ENCODE measurements at places on chromosomes 1 and 21.

- no peak for DNase-seq
Measured at GRCh38 chr1:37159102-37159501, 124.8 kb upstream of the GRIK3 start.

GRCh38 chr21:45601551-45601950 is 42.0 kb upstream of the PCBP3 start:
- no peak for DNase-seq

- peak; percentile 62 for DNase-seq
Measured at GRCh38 chr1:81305997-81306452, 494.7 kb upstream of the ADGRL2 start.

DNA sequence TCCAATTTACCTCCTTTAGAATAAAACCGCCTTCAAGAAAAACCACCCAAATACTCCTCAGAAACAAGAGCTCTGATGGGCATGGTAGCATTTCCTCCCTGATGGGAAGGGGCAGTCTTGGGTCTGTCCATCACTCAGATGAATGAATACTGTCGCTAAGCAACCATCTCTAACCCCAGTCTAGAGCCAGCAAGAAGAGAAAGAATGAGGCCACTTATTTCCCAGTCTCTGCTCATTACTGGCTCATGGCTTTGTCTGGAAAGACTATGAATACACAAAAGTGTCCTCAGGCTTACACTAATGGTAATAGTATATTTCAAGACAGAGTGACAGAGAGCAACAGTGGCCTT is 51.0 kb upstream of the F3 start:
- DNase-seq = no peak

DNA sequence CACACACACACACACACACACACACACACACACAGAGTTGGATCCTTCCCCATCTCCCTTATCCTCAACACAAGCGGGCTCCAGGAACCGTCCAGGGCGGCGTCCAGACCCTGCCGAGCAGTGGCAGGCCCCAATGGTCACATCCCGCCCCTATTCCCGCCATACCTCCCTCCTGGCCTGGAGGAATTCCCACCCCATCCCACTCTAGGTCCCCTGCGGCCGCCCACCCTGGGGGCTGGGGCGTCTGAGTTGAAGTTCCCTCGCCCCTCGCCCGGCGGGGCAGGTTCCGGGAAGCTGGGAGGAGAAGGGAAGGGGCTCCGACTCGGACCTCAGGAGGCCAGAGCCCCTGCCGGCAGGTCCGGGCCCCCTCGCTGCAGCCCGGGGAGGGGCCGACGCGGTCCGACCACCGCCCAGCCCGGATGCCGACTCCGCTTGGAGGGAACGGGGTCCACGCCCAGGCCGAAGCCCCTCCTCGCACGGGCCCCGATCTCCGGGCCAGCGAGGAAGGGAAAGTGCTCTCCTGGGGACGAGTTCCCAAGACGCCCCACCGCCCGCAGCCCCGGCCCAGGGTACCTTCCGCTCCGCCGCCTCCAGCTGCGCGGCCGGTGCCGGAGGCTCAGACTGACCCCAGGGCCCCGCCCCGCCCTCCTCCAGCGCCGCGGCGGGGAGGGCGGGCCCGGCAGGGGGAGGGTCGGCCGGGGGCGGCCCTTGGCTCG is at the start of gene RHOC:
Gene RHOC, minus strand, starts transcription at position 623 of the 716 bp plus-strand sequence. CDS start 3,328 bp downstream, outside the sequence.
- DNase-seq = peak; percentile 67
